ENCODE measurements at places on chromosomes 2 and 18.

- DNase-seq, result peak; percentile 72
These were observed 61.4 kb downstream of the SLC4A3 start for GRCh38 chr2:219688560-219689445.

DNA sequence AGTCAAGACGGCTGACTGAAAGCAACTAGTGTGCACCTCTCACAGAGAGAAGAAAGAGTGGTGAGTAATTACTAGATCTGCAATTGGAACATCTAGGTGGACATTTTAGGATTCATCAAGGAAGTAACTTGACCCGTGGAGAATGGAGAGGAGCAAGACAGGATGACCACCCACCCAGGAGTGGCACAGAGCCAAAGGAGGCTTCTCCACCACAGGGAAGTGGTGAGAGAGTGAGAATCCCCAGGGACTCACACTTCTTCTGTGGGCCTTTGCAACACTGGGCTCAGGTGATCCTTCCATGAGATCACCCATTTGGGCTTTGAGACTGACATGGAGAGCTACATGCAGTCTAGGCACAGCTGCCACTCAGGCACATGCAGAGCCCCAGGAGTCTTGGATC is 132.8 kb upstream of the GALNT5 start:
- no peak for DNase-seq

DNA sequence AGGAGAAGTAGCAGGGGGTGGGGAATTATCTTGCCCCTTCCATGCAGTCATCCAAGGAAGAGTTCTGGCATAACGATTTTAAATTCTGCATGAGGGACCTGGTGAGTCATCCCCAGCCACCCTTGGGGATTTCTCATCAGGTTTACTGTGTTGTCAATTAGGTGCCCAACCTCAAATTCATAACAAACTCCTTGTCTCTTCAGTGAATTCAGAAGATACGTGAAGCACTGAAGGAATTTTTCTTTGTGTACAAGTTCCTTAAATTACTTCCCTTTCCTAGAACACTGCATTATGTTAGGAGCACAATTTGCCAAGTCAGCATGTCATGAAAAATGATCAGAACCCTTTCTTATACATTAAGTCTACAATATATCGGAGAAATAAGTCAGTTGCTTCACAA is 70.8 kb upstream of the NOSTRIN start:
- DNase-seq, result no peak

DNA sequence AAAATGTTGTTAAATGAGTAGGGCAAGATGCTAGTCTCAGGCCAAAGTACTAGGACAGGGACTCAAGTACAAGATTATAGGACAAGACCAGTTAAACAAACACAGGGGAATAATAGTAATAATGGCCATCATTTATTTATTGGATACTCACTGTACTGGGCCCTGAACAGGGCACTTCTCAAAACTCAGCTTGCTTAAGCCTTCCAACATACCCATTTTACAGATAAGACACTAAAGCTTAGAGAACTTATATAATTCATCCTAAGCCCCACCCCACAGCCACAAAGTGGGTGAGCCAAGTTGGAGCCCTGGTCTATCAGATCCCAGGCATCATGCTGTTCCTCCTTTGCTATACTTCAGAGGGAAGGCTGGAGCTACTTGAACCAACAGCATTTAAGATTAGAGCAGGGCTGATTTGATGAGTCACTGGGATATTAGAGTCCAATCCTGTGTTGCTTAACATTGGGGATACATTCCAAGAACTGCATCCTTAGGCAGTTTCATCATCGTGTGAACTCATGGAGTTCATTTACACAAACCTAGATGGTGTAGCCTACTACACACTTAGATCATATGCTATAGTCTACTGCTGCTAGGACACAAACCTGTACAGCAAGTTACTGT is 153.6 kb downstream of the MTCL1 start:
- DNase-seq, result peak; percentile 20

DNA sequence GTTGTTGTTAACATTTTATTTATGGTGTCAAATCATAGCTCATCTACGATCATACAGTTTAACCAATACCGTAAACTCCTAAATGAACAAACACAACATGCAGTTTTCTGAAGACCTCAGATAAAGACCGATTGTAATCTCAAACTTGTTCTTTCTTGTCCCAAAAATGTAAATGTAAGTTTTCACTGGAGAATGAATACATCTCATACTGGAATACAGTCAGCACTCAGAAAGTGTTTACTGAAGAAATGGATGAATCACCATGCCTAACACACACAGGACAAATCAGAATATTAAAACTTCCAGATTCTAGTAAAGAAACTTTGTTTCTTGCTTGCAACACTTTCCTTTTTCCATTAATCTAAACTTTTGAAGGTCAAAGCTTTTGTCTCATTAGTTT is 380.5 kb downstream of the DLGAP1 start:
- no peak for DNase-seq

Measured in Calu3 (cell line).